Ascending aorta (tissue), 2 donors: ENCODE measurements at places on chromosomes 12 and 14. TPM values are rescaled to one million over a fixed set of nuclear protein-coding genes. Genes with fewer than 3 reads are reported as not detected.

GRCh38 chr12:67068204-67068731 is 200.9 kb upstream of the CAND1 start:
- no peak for DNase-seq

The PMEL gene
- not detected for total RNA-seq

- no peak for DNase-seq
Measured at GRCh38 chr14:101371799-101372793, 189.2 kb upstream of the DIO3 start.

- no peak for DNase-seq
Measured at GRCh38 chr12:112969547-112970306, 8.6 kb upstream of the OAS2 start.

The GUCY2C gene
- total RNA-seq, result not detected

DNA sequence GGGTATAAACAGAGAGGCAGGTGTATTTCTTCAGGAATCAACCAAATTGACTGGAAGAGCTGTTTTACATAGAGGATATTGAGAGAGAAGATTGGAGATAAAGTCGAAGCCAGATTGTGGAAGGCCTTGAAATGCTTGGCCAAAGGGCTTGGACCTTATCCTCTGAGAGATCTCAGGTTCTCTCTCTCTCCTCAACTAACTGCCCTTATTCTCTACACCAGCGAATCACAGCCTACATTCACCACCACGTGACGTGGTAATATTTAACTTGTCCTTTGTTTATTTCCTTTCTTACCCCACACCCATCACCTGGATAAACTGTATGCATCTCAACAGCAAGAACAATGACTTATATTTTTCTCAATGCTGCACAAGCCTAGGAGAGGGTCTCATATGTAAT is 207.4 kb downstream of the EFCAB11 start:
- no peak for DNase-seq

The CD69 gene
- 1.3 TPM for total RNA-seq

DNA sequence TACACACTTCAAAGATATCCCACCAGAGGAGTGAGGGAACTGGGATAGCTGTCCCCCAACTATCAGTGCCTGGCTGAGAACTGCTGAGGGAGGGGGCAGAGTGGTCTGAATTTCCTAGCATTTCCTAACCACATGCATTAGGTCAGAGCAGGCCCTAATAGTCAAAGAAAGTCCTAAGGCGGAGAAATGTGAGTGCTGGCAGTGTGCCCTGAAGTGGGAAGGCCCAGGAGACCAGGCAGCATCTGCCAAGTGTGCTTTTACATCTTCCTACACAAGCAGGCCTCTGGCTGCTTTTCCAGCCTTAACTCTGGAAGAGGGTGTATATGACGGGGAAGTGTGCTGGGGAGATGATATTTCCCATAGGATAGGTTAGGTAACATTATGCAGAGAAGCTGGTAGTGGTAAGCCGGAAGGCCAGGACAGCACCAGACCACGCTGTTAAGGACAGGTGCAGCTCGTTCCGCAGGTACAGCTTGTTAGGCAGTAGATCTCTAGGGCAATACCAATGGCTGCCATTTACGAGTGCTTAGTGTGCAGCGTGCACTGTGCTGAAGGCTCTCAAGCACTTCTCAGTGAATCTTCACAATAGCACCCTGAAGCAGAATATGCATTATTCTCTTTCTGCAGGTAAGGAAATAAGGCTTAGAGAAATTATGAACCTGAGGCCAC is 9.1 kb upstream of the CCDC198 start:
- no peak for DNase-seq

DNA sequence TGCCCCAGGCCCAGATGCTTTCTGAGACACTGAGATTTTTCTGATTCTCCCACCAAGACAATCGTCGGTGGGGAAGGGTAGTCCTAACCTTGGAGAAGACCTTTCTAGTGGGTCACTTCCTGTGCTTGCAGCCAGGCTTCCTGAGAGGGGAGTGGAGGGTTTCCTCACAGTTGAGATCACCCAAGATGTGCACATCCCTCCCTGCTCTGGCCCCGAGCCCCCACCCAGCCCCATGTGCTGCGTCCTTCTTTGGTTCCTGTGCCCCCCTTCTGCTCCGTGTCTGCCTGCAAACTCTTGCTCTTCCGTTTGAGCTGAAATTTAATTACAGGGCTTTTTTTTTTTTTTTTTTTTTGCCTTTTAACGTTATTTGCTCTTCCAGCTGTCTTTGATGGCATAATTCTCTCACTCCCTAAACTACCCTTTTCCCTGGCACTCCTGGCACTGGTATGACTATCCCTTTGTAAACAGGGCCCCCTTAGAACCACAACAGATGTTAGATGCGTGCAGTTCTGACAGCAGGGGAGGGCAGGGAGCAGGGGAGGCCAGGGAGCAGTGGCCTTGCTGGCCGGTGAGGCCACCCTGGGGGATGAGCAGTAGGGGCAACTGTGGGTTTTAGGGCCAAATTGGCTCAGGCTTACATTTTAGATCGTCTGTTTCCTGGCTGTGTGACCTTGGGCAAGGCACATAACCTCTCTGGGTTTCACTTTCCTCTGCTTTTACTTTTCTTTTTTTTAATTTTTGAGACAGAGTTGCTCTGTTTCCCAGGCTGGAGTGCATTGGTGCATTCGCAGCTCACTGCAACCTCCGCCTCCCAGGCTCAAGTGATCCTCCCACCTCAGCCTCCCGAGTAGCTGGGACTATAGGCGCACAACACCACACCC is 144.5 kb downstream of the PHETA1 start:
- no peak for DNase-seq

GRCh38 chr12:9331218-9331626 is 123.0 kb upstream of the PZP start:
- no peak for DNase-seq

The SLC7A8 gene
- 59.9 TPM for total RNA-seq

DNA sequence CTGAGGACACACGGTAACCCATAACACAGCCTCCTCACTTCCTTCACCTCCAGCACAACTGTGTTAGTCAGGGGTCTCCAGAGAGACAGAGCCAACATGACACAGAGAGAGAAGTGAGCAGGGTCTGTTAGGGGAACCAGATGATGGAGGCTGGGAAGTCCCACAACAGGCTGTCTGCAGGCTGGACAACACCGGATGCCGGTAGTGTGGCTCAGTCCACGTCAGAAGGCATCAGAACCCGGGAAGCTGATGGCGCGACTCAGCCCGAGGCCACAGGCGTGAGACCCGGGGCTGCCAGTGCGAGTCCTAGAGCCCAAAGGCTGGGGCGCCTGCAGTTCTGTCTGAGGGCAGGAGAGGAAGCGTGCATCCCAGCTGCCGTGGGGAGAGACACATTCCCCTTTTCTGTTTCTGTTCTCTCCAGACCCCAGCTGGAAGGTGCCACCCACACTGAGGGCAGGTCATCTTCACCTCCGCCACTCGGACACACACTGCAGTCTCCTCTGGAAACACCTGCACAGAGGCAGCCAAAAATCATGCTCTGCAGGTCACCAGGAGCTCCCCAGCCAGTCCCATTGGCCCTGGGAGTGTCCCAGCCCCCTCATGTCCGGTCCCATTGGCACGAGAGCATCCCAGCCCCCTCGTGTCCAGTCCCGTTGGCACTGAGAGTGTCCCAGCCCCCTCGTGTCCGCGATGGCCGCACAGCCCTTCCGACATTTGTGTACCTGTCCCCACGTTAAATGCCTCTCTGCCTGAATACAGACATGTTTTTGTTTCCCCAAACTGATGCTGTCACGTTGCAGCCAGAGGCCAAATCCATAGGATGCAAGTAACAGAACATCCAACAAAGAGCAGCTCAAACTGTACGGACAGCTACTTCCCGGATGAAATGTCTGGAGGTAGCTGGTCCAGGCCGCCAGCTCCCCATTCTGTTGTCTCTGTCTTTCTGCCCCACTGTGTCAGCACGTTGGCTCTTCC is 7.9 kb upstream of the FBRSL1 start:
- no peak for DNase-seq

The FOXN4 gene
- not detected for total RNA-seq

DNA sequence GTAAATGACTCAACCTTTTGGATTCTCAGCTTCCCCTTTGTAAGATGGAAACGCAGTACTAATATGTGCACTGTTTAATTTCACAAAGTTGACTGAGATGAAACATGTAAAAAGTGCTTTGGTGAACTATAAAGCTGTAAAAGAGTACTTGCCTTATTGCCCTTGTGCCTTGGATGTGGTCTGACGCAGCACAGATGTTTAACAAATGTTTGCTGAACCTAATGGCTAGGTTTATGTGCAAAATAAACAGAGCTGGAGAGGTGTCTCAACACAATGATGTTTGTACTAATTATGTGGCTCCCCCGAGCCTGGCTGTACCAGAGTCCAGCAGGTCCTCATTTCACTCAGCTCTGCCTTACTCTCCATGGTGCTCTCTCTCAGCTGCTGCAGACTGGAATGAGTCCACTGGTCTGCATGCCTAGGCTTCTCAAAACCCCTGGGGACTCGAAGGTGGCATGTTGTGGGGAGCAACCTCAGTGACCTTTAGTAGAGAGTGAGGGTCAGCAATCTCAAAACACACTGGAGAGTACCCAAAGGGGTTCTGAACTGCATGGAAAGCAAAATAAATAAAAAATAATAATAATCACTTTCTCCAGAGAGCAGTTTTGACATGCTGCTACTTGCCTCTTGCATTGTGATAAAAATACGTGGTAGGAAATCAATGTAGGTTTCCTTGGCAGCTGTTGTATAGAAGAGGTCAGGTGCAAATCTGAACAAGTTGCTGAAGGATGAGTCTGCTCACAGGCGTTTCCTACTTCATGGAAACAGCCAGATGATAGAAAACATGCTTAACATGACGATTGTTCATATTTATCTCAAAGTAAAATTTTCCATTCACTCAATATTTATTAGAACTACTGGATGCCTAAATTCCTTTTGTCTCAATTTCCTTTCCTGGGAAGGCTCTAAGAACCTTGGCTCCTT is 8.5 kb upstream of the AMIGO2 start:
- DNase-seq, result no peak

The GNG2 gene
- 11.4 TPM for total RNA-seq

The ACOT6 gene
- total RNA-seq, result not detected

- no peak for DNase-seq
Measured at GRCh38 chr12:69417231-69417630, 53.0 kb upstream of the FRS2 start.

The CLEC4C gene
- total RNA-seq, result not detected

GRCh38 chr12:18966954-18967353 is 162.6 kb upstream of the PLEKHA5 start:
- DNase-seq, result no peak

The RPL10L gene
- total RNA-seq, result not detected

- DNase-seq, result no peak
Measured at GRCh38 chr14:95339301-95339865, 19.7 kb upstream of the CLMN start.

The ATP5MC2 gene
- 284 TPM for total RNA-seq

GRCh38 chr12:29569132-29569757 is 71.8 kb upstream of the OVCH1 start:
- DNase-seq, result no peak

The MIP gene
- not detected for total RNA-seq

DNA sequence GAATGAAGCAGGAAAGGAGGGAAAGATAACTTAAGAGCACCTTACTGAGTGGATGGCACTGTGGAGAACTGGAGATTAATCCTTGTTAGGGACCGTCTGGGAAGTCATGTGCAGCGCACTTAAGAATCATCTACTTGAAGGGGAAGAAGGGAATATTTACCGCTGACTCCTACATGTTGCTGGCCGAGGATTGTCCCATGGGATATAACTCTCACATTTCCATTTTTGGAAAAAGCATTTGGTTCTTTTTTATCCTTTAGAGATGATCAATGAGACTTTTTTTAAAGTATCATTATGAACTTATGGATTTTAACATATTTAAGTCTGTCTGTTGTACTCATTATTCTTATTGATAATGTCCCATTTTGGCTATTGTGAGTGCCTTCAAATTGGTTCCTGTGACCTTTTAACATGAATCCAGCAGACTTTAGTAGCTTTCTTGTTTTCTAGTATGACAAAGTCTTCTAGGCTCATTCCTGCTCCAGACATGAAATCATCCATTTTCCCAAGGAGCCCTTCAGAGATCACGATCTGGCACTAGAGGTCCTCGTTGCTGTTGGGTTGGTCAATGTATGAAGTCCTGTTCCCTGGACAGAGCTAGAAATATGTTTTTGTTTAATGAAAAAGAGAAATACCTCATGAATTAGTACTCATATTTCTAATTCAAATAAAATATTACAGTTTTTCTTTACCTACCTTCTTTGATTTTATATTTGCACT is 20.2 kb upstream of the FAM234B start:
- peak; percentile 73 for DNase-seq

The STAC3 gene
- not detected for total RNA-seq

GRCh38 chr12:131565267-131566015 is 145.4 kb upstream of the SFSWAP start:
- DNase-seq, result no peak

The RNASE3 gene
- not detected for total RNA-seq

The GPR162 gene
- total RNA-seq, result 9.4 TPM

DNA sequence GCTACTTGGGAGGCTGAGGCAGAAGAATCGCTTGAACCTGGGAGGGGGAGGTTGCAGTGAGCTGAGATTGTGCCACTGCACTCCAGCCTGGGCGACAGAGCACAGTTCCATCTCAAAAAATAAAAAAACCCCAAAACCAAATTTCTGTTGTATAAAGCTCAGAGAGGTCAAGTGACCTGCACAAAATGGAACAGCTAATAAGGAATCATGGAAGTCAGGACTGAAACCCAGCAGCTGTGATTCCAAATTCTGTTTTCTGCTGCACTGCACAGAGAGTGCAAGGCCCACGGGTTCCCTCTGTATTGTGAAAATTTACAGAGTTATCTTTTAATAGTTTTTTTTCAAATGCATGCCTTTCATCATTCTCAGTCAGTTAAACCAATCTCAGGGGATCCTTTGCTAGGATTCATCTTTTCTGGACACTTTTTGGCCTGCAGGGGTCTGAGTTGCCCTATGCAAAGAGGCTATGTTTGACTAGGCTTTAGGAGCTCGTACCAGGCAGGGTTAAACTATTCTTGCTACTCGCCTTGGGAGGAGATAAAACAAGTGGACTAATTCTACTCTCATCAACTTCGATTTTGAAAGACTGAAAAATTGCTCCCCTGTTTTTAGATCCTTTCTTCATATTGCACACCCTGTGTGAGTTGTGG is 26.1 kb upstream of the AACS start:
- no peak for DNase-seq

The NXPH4 gene
- total RNA-seq, result not detected

DNA sequence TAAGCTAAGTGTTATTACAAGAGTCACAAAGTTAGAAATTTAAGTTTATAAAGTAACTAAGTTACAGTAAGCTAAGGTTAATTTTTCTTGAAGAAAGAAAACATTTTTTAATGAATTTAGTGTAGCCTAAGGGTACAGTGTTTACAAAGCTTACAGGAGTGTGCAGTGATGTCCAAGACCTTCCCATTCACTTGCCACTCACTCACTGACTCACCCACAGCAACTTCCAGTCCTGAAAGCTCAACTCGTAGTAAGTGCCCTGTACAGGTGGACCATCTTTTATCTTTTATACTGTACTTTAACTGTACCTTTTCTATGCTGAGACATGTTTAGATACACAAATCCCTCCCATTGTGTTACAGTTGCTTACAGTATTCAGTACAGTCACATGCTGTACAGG is 60.9 kb upstream of the TMEM263 start:
- no peak for DNase-seq

DNA sequence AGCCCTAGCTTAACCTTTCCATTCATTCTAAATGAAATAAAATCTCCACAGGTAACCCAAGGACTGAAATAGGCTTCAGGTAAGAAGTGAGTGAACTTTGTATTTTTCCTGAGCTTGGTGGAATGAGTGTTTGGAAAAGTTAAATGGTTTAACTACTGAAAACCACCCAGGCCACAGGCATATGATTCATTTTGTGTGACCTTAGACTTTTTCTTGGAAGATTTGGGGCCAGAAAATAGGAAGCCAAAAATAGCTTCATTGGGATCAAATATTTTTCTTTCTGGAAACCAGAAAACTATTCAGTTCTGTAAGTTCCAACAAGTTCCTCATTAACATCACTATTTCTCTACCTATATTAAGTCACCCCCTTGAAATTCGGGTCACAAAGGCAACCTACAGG is 212.6 kb downstream of the PCNX1 start:
- no peak for DNase-seq
